CD4-positive, alpha-beta T cell treated with Interleukin-21 for 1 hour (primary cell): ENCODE measurements at places on chromosomes 11 and 22.

DNA sequence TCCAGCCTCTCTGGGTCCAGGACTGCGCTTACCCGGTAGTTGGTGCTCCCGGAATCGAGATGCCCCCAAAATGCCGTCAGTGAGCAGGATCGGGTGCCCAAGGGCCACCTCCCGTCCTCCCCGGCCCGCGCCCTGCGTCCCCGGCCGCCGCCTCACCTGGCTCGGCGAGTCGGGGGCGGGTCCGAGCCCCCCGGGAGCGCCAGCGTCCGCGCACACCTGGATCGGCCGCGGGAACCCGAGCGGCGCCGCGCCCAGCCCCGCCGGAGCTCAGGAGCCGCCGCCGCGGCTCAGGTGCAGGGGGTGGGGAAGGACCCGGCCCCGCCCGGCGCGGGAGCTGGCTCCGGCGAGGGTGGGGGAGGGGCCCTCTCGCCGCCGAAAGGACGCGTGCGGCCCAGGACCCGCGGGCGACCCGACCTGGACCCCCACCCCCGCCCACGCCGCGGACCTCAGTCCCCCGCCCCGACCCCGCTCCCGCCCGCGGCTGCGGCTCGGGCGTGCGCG is at the start of gene SHANK2:
TSS of gene SHANK2 (minus strand) at position 309 of the 501 bp plus-strand sequence. CDS start 105,251 bp downstream, outside the sequence.
- no peak for DNase-seq

DNA sequence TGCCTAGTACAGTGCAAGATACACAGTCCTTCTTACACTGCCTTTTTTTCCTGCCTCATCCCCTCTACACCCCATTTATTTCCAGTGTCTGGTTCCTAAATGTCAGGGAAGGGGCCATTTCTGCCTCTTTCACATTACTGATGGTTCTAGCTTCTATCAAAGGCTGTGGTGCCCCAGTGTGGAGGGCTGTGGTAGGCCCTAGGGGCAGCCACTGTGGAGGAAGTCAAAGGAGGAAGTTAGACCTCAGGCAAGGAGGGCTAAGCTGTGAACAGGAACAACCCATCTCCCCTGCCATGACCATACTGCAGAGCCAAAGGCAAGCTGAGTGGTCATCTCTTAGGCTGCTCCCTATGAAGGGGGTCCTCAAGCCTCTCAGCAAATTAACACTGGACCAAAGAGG is 81.9 kb upstream of the CRTAM start:
- DNase-seq = peak; percentile 67

DNA sequence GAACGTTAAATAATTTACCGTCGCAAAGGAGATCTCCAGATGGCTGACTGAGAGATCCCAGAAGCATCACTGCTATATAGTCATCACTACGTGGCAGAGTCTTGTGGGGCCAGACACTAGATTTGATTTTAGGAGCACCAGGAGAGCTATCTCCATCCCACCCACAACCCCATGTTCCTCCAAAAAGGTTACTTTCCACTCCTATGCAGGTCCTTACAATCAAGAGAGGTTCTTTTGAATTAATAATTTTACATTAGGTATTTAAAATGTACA is 19.4 kb downstream of the GUCY1A2 start:
- DNase-seq = no peak

DNA sequence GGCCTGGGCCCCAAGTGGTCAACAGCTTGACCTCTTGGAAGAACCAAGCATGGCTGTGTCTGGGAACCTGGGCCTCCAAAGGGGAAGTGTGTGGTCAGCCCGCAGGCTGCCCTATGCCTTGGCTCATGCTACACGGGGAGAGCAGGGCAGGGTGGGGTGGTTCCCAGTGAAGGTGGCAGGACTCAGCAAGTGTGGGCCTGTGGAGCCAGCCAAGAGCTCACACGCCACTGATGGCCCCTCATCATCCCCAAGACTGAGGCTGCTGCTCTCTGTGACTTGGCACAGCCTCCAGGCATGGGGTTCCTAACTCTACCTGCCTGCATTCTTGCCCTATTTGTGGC is 15.9 kb upstream of the DGCR8 start:
- no peak for DNase-seq

- no peak for DNase-seq
These were observed 15.9 kb upstream of the NFRKB start for GRCh38 chr11:129911298-129911697.

- peak; percentile 30 for DNase-seq
These were observed 61.3 kb downstream of the DENND5A start for GRCh38 chr11:9203691-9204311.

GRCh38 chr22:36617694-36618522 is 85.6 kb downstream of the CACNG2 start:
- DNase-seq = no peak

- DNase-seq = no peak
These were observed 22.3 kb downstream of the SPON1 start for GRCh38 chr11:13984616-13985450.

GRCh38 chr11:37830529-37830928 is 1232.5 kb upstream of the RAG2 start:
- DNase-seq = no peak

DNA sequence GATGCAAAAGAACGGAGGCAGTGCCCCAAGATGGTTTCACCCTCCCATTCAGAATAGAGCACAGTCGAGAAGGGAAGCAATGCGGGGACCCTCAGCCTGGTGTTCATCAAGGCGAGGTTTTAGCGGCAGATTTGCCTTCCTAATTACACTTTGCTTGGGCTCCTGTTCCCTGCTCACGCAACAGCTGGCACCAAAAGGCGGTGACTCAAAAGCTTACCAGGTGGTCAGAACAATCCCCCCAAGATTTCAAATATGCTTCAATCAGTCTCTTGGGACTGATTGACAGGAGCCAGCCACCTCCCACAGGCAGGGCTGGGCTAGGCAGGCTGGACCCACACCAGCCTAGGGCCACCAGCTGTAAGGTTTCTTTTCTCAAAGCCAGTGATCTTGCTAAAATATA is 14.2 kb downstream of the IGSF9B start:
- DNase-seq = no peak

DNA sequence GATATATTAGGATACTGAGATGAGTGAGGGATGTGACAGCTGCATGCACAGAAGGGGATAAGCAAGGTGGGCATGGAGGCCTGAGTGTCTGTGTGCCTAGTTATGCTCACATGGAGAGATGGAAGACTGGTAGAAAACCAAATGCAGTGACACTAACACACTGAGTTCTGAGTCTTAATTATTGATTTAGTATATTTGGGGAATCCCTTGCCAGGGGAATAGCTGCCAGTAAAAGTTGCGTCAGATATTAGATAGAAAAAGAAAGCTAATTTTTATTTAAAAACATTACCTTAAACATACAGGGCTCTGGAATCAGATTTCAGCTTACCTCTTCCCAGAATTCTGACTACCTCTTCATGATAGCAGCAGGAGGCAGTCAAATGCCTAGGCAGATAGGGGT is 620.5 kb downstream of the METTL15 start:
- DNase-seq = no peak

DNA sequence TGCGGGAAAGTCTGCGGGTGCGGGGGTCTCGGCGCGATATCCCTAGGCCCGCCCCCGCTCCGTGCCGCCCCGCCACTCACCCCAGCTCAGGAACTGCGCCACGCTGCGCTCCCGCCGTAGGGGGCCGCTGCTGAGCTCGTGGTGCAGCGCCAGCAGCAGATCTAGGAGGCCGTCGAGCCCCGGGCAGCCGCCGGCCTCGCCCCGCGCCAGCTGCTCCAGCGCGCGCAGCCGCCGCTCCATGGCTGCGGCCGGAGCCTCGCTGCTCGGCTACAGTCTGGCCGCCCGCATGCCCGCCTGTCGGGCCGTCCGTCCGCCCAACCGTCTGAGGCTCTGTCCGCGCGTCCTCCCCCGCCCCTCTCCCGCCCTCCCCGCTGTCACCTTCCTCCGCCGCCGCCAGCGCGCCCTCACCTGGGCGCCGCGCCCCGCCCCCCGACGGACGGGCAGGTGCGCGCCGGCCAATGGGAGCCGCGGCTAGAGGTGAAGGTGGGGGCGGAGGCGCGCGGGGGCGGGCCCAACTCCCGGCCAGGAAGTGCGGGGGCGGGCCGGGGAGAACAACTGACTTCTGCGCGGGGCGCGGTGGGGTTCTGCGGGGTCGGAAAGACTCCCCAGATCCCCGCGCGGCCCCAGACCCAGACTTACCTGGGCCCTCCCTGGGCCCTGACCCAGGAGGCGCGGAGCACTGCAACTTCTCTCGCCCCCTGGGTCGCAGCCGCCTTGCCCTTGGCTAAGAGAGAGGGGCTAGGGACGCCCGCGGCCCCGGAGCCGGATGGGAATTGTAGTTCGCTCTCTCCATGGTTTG is at the start of gene CDC42BPG:
TSS of gene CDC42BPG (minus strand) at position 324 of the 799 bp plus-strand sequence. CDS start at position 240, 84 bp downstream.
- peak; percentile 83 for DNase-seq

- DNase-seq = no peak
These were observed 71.2 kb upstream of the PRR5 start for GRCh38 chr22:44630826-44631225.

GRCh38 chr11:119210050-119210449 is 3.9 kb downstream of the CBL start:
- DNase-seq = no peak

- no peak for DNase-seq
These were observed 1.0 kb upstream of the TMEM86A start for GRCh38 chr11:18697576-18697975.

DNA sequence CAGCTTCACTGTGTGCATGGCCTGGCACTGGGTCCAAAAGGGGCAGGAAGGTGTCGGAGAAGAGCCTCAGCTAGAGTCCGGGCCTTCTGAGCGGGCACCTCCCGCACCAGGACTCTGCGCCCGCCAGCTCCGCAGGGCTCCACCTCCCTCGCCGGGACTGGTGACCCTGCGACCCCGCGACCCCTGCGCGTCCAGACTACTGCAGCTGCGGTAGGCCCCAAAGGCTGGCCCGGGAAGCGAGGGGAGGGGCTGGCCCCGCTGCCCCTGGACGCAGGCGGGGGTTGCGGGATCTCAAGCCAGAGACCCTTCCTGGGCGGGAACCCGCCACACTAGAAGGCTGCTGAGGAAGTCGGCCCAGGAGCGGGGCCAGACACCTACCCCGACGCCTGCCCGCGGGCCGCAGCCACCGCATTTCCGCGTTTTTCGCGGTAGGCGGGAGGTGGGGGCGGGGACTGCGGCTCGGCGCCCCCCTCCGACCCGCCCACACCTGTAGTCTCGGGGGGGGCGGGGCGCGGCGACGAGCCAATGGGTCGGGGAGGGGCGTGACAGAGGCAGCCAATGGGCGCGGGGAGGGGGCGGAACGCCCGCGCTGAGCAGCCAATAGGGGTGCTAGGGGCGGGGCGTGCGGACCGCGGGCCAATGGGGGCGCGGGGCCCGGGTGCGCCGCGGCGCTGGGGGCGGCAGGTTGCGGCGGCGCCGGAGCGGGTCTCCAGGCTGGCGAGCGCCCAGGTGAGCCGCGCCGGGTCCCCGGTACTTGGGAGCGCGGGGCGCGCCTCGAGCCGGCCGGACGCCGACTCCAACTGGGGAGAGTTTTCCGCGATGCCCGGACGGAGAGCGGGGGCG is at the start of the genes LMNTD2 and RASSF7:
TSS of gene LMNTD2 (minus strand) at position 434 of the 843 bp plus-strand sequence. CDS start at position 412, 22 bp downstream.
TSS of gene RASSF7 (plus strand) at position 666 of the 843 bp plus-strand sequence. CDS start 799 bp downstream, outside the sequence.
- DNase-seq = peak; percentile 95

DNA sequence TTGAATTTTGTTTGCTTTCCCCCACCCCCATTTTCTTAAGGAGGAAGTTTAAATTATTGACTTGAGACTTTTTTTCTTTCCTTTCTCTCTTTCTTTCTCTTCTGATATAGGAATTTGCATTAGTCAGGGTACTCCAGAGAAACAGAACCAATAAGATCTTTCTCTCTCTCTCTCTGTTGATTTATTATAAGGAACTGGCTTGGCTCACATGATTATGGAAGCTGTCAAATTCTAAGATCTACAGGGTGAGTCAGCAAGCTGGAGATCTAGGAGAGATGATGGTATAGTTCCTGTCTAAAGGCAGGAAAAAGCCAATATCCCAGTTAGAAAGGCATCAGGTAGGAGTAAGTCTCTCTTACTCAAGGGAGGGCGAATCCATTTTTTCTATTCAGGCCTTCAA is 64.0 kb downstream of the CCDC81 start:
- DNase-seq = no peak

DNA sequence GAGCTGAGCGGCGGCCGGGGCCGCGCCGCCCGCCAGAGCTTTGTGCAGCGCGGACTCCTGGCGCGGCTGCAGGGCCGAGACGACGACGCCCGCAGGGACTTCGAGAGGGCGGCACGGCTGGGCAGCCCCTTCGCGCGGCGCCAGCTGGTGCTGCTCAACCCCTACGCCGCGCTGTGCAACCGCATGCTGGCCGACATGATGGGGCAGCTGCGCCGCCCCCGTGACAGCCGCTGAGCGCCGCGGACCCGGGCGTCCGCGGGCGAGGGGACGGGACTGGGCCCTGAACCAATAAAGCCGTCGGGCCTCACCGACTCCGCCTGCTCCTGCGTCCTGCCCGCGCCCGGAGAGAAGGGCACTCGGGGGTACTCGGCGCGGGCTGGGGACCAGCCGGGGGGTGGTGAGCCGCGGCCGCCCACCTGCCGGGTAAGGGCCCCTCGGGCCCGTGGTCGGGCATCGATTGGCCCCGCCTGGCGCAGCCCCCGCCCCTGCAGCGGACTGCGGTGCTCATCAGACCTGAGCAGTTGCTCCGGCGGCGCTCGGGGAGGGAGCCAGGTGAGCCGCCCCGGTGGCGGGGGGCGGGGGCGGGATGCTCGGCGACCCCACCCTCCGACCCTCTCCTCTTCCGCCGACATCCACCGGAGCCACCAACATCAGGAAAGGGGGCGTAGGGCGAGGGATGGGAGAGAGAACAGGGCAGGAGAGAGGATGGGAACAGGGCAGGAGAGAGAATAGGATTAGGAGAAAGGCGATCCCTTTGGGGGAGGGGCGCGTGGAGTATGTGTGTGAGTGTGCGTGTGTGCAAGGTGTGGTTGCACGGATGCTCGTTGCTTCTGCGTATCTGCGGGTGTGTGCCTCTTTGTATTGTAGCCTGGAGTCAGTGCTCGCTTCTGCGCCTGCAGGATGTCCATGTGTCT is at the start of gene TMEM25:
TSS of gene TMEM25 (plus strand) at position 510 of the 914 bp plus-strand sequence. CDS start 610 bp downstream, outside the sequence.
- DNase-seq = peak; percentile 74

- DNase-seq = no peak
These were observed 16.4 kb upstream of the TESMIN start for GRCh38 chr11:68767672-68768071.

DNA sequence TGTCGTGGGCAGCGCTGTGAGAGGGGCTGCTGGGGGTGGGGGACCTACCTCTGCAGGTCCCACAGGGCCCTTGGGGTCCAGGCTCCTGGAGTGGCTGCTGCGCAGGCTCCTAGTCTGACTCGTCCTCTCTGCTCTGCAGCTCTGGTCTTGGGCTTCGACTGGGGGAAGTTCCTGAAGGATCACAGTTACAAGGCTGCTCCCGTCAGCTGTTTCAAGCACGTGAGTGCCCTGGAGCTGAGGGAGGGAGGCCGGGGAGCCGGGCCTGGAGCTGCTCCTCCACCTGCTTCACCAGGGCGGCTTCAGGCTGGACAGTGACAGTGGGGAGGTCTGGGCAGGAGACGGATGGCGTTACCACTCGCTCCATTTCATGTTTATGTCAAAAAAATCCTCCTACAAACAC is 11.9 kb downstream of the L3MBTL2 start:
- DNase-seq = no peak
